GM13977 (cell line): ENCODE measurements at places on chromosomes 2 and 18.

DNA sequence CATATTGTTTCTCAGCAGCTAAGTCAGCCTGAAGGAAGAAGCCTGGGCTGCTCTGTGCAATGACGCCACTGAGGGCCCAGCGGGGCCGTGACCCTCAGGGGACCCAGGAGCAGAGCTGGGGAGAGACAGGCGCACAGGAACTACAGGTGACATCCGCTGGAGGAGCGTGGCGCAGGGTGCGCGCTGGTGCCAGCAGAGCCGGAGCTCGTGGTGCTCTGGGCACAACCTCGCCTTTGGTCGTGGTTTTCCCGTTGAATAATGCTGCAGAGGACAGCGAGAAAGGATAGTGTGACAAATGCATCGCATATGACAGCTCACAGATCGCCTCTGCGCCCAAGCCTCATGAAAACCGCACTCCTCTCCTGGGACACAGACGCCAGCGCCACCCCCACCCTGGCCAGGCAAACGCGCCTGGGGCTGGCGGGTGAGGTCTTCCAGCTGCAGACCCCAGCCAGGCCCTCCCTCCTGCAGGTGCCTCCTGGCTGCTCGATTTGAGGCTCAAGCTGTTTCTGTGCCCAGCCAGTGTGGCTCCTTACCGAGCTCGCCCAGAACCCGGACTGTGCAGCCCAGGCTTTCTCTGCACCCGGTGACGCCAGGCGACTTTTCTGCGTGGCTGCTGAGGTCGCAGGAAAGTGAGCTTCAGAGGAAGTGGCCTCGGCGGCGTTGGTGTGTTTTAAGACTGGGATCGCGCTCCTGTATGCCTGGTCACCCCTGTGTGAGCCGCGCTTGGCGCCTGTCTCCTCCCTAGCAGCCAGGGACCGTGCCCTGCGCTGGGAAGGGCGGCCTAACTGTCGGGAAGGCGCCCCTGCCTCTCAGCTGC lies 583.1 kb upstream of the HS6ST1 start:
- DNase-seq: no peak

GRCh38 chr18:70024093-70024492 lies 76.4 kb upstream of the CD226 start:
- DNase-seq: no peak

DNA sequence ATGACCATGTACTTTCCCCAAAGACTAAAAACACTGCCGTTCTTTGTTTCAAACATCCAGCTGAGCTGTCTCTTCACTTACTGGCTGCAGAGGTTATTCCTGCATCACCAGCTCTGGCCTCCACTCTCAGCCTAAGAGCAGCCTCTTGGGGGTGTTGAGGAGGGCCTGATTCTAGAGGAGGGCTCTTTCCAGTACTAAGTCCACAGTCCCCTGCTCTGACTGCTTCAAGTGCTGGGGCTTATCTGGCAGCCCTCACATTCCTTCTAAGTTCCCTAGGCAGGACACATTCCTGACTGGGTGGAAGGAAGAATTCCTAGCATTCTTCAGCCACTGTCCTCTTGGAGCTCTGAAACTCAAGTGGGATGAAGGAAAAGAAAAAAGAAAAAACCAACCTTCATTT lies 32.9 kb upstream of the EHBP1 start:
- DNase-seq: no peak

GRCh38 chr2:221518201-221518934 lies 53.7 kb downstream of the EPHA4 start:
- no peak for DNase-seq
